ENCODE measurements at places on chromosomes 12 and 14.

GRCh38 chr12:77742631-77743030 lies 88.1 kb upstream of the NAV3 start:
- no peak for DNase-seq

DNA sequence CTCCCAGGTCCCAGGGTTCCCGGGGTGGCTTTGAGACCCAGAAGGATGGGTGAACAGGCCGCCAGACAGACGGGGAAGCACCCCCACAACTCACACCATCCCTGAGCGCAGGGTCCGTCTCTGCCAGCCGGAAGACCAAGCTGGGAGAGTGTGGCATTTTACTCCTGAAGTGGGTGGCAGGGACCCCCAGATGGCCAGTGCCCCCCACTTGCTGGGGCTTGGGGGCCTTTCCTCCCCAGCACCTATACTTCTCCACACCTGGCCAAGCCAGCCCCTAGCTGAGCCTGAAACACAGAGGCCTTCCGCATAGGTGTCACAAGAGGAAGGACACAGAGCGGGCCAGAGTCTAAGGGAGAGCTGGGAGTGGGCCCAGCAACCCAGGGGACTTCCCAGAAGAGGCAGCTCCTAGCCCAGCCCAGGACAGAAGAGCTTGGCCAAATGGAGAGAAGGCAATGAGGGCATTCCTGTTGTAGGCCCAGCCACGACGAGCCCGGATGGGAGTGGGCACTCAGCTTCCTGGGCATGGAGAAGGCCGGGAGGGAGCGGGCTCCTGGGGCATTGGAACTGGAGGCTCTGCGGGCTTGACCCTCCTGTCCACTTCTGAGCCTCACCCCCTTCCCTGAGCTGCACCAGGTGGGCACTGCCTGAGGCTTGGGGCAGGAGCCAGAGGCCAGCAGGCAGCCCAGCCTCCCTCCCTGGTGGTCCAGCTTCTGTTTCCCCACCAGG lies 3.3 kb downstream of the AHNAK2 start:
- DNase-seq = no peak

- no peak for DNase-seq
These were observed 1.5 kb upstream of the OTX2 start for GRCh38 chr14:56811593-56812363.

DNA sequence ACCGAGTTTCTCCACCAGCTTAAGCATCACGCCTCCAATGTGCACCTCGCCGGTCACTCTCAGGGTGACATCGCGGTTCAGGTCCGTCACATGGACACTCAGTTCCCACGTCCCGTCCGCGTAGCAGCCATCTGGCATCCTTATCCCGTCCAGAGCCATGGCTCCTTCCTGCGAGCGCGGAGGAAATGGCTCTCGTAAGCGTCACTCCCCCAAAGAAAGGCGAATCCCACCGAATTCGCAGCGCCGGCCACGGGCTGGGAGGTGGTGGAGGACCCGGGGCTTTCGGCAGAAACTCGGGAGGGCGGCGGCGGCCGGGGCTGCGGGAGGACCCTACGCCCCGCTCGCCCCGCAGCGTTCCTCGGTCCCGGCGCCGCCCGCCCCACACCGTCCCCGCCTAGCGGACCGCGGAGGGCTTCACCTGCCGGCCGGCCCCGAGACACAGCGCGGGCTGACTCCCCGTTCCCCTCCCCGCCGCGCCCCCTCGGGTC lies 396 bp downstream of the FERMT2 start:
- DNase-seq = no peak

DNA sequence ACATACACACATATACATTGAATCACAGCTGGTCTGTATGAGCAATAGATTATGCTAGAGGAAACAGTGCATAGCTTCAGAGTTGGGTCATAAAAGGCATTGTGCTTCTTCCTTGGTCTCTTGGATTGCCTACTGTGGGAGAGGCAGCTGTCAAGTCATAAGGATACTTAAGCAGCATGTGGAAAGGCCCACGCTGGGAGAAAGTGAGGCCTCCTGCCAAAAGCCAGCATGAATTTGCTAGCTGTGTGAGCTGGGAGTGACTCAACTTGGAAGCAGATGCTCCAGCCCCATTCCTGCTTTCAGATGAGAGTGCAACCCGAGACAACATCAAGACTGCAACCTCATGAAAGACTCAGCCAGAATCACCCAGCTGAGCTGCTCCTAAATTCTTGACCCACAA lies 311.9 kb upstream of the TBX3 start:
- DNase-seq = no peak

- DNase-seq = no peak
These were observed 100.1 kb downstream of the HEATR5A start for GRCh38 chr14:31320216-31320615.

- DNase-seq = no peak
These were observed 11.4 kb downstream of the SLC7A8 start for GRCh38 chr14:23172096-23172495.

GRCh38 chr12:33480366-33480765 lies 40.7 kb upstream of the SYT10 start:
- no peak for DNase-seq

DNA sequence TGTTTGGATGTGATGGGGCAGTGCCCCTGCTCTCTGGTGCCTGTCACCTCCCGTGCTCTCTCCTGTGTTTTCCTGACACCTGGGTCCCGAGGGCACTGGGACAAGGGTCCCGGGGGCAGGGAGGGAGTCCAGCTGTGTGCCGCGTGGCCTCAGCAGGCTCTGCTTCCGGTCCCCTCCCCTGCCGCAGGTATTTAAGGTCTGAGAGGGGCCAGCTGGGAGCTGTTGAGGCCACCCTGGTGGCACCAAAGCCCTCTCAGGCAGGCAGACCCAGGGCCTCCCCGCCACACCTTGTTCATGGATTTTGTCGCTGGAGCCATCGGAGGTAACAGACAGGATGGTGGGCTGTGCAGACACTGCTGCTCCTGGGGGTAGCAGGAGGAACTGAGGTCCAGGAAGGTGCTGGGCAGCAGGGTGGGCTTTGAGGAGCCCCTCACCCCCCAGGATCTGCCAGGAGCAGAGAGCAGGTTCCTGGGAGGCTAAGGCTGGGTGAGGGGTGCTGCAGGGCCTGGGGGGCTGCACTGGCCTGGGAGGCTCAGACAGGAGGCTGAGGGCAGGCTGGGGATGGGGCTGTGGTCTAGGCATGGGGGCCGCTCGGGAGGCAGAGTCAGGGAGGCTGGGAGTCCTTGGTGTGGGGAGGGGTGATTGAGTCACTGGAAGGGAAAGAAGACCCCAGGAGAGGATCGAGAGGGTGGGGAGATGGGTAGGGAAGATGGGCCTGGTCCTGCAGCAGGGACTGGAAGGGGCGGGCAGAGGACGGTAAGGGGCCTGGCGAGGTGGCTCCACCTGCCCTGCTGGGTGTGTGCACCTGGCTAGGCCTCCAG lies at the start of gene SLC25A47:
Gene SLC25A47, plus strand, starts transcription at position 219 of the 821 bp plus-strand sequence. Its CDS starts 76 bp downstream, at position 295.
- no peak for DNase-seq

DNA sequence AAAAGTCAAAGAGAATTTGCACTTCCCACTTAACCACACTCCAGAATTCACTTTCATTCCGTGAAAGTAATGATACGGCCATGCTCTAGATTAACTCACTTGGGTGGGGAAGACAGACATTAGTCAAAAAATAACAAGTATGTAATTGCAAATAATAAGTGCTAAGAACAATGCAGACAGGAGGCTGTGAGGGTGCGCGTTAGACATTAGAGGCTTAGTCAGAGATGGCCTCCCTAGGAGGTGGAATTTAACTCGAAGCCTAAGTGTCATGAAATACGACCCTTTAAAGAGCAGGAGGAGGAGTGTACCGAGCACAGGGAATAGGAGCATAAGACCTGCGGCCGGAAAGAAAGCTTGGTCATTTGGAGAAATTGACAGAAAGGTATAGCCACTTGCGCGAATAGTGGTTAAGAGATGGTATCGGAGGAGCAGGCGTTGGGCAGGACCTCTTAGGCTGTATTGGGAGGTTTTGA lies 628 bp downstream of the SNRPF start:
- no peak for DNase-seq

DNA sequence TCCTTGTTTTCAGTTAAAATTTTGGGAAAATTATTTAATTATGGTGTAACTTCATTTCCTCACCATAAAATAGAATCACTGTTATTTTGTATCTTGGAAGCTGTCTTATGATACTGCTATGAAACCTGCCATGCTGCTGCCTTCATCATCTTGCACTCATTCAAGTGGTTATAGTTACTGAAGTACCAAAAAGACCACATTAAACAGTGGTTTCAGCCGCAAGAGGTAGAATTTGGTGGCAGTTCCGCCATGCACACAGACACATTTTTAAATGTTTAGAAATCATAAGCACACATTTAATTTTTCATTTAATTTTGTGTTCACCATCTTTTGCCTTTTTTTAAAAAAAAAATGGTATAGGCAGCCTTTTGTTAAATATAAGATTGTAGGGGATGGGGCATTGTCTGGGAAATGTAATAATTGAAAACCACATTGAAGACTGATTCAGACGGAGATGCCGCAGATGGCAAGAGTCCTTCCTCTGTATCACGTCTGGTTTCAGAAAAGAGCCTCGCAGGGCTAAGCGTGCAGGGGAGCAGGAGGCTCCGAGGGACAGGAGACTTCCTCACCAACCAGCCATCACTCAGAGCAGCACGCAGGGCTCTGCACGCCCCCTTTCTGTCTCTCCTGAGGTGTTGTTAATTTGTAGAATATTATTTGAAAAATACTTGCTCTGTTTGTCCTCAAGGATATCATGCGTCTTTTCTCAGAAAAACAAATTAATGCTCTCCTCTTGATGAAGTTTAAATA lies 115.2 kb upstream of the PELI2 start:
- DNase-seq = no peak

GRCh38 chr12:14572401-14572800 lies 4.7 kb upstream of the PLBD1 start:
- DNase-seq = no peak

DNA sequence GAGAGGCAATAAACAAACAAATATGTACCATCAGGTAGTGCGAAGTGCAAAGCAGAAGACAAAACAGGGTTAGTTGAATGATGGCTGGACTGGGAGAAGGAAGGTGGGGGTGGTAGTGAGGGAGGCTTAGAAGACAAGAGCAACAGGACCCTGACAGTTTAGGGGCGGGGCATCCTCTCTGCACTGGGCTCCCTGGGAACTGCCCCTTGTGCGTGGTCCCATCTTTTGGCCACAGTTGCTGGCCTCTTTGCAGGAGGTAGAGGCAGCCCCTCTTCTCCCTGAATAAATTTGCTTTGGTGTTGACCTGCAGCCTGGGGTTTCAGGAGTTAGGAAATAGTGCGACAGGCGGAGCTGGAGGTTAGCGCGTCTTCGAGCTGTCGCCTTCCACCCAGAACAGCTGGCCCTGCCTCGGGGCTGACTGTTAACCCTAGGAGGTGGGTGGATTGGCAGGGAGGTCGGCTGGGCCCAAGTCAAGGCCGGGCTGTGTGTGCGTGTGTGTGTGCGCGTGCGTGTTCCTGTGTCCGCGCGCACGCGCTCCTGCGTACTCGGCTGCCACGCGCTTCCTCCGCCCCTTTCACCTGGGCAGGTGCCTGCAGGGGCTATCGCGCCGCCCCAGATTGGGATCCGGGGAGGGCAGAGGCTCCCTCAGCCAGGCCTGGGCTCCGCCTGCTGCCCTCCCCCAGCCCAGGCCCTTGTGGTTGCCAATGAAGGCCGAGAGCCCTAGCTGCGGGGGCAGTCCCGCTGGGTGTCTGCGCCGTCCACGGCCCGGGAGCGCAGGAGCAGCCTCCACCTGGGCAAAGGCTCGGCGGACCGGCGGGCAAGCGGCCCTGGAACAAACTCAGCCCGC lies 180.8 kb downstream of the ADCK1 start:
- peak; percentile 24 for DNase-seq

- peak; percentile 30 for DNase-seq
These were observed 132.3 kb downstream of the SNAPC1 start for GRCh38 chr14:61894452-61895077.

- no peak for DNase-seq
These were observed 405.2 kb upstream of the TBX3 start for GRCh38 chr12:115088995-115089841.

DNA sequence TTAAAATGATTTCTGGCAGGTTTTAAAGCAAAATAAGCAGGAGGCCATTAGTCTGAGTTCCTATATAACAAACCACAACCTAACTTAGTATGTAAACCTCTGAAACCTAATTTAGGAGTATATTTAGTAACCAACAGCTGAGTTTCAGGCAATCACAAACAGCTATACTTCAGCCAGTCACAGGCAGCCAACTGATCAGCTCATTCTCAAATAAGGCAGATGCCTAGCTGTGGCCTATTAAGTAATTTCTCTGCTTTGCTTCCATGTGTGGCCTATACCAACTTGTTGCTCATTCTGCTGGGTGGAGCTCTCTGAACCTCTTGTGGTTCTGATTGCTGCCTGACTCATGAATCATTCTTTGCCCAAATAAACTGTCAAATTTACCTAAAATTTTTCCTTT lies 408.9 kb upstream of the FBXO33 start:
- no peak for DNase-seq

GRCh38 chr14:22850944-22851764 lies 14.8 kb downstream of the MMP14 start:
- no peak for DNase-seq

All from NCI-H1417 treated with DMSO at 0.1 percent for 48 hours (cell line).